NT2/D1 (cell line): ENCODE measurements at places on chromosomes 7 and 10.

DNA sequence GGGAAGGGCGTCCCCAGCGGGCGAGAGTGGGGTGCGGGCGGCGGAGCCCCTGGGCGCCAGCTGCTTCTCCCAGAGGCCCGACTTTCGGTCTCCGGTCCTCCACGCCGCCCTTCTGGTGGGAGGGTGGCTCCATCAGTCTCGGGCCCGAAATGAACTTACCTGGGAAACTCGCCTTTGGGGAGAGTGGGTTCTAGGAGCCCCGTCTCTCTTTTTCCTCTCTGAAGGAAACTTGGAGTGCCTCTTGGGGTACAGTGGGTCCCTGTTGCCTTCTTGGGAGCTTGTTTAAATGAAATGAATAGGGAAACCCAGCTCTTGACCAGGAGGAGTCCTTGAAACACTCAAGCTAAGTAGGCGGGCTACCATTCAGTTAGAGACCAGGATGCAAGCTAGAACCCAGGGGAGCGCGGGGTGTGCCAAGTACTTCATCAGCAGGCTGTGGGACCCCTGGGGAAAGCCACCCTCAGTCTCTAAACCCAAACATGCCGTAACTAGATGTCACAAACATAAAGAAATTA lies 1.3 kb downstream of the SLC26A4 start:
- DNase-seq = no peak

- no peak for DNase-seq
These were observed 12.4 kb downstream of the GDF2 start for GRCh38 chr10:47334466-47335295.

DNA sequence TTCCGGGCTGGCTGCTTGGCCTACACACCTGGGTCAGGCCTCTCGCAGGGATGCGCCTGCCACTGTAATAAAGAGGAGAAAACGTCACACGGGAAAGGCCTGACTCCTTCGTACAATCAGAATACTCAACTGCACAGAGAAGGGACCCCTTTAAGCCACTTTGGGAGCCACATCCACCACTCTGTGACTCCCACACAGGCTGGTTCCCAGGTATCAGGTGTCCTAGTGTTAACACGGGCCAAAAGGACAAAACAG lies 5.8 kb upstream of the ZNF736 start:
- DNase-seq = no peak

DNA sequence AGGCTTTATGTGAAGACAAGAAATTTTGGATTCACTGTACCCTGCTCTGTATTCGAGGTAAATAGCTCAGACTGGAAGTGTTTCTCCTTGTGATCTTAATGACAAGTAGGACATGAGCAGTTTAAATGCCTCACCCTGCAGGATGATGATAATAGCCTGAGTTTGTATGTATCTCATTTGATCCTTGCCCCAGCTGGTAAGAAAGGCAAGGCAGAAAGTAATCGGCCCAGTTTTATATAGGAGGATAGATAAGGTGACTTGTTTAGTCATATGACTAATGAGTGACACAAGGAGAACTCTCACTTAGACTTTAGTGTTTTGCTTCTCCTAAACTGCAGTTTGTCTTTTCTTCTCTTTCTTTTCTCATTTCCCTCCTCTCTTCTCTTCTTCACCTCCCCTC lies 372.6 kb downstream of the PHF14 start:
- DNase-seq = no peak

GRCh38 chr10:43671659-43672531 lies 23.2 kb upstream of the ZNF32 start:
- peak; percentile 62 for DNase-seq
